GM12878 (cell line): ENCODE measurements at places on chromosomes 3 and 15.

GRCh38 chr3:152893647-152894046 lies 58.7 kb downstream of the P2RY1 start:
- DNase-seq: no peak

DNA sequence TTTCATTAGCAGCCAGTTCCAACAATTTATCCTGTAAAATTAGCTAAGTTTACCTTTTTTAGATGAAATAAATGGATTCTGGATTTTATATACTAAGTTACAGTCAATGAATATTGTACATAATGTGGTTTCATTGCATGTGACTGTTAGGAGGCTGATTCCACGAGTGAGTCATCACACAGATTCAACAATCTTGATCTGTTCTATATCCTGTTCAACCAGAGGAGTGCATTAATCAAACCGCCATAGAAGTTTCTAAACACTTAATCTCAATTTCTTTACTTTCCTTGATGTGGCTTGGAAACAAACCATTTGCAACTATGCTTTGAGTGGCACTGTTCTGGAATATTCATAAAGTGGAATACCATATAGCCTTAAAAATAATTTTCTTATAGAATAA lies 15.3 kb downstream of the DNAJC13 start:
- no peak for DNase-seq

- no peak for DNase-seq
These were observed 13.1 kb upstream of the RAB8B start for GRCh38 chr15:63176302-63176701.

DNA sequence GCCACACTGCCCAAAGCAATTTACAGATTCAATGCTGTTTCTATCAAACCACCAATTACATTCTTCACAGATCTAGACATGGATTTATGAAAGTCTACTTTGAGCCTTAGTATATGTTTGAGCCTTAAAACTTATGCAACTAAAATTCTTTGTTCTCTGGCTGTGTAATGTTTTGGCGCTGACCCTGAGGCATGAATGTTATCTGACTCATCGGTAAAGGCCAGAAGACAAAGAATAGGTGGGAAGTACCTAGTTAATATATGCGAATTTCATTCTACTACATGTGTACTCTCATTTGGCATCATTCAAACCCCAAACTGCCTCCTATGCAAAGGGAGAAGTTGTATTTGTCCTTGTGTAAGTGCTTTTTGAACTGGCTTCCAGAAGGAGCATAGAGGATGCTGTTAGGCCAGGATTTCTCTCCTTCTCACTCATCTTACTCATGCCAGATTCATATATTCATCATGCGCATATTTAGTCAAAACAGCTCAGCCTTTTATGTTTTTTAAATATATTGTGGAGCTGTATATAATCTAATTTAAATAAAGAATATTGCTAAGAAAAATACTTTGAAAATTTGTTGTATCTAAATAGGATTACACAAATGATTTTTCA lies 204.2 kb downstream of the NFKBIZ start:
- DNase-seq: no peak

DNA sequence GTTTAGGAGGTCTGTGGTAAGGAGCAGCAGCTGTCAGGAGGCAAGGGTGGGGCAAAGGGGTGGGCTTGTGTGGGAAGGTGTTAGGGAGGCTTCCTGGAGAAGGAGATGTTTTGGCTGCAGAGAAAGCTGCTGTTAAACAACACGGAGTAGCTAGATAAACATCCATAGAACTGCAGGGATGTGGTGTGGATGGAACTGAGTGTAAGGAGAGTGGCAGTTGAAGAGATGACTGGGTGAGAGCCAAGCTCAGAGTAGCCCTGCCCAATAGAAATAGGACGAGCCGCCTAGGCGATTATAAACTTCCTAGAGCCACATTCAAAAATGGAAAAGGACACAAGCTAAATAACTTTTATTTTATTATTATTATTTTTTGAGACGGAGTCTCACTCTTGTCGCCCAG lies 19.9 kb downstream of the RPLP1 start:
- DNase-seq: no peak

DNA sequence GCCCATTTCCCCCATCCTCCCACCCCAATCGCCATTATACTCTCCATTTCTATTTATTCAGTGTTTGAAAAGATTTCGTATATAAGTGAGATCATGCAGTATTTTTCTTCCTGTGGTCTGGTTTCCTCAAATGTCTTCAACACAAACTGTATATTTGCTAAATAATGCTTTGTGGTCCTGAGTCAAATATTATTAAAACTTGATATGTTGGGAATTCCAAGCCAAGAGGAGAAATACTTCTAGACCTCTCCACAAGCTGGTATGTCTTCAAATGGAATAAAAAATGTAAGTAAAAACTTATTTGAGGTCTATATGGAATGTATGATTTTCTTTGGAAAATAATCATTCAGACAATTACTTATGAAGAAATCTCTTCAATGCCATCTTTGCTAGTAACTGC lies 122.5 kb upstream of the TSC22D2 start:
- no peak for DNase-seq

- DNase-seq: no peak
These were observed 42.6 kb downstream of the LRRFIP2 start for GRCh38 chr3:37131860-37132144.

DNA sequence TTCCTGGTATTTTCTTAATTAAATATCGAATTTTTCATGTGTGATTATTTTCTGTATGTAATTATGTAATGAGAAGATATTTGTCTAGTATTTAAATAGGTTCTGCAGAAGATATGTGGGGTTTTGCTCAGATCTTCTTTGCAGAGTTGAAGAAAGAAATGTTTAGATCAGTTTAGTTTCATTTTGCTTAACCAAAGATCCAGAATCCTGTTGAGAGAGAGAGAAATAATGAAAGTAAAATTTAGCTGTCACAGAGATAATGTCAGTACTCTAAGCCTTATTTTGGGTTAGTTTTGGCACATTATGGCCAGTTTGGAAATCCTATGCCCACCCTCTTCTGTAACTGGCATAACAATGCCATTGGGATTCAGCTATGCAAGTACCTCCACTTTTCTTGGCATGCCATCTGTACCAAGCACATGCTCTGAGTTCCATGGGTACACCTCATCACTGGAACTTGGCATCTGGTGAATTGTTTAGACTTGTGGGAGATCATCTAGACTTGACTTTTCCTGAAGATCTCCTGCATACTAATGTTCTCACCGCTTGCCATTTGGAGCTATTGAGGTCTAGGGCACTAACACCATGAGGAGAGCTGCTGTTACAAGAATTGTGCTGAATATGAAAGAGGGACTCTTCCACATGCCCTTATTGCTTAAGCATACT lies 30.9 kb downstream of the PLSCR1 start:
- no peak for DNase-seq

- no peak for DNase-seq
These were observed 46.5 kb downstream of the PTPN9 start for GRCh38 chr15:75532413-75533250.

DNA sequence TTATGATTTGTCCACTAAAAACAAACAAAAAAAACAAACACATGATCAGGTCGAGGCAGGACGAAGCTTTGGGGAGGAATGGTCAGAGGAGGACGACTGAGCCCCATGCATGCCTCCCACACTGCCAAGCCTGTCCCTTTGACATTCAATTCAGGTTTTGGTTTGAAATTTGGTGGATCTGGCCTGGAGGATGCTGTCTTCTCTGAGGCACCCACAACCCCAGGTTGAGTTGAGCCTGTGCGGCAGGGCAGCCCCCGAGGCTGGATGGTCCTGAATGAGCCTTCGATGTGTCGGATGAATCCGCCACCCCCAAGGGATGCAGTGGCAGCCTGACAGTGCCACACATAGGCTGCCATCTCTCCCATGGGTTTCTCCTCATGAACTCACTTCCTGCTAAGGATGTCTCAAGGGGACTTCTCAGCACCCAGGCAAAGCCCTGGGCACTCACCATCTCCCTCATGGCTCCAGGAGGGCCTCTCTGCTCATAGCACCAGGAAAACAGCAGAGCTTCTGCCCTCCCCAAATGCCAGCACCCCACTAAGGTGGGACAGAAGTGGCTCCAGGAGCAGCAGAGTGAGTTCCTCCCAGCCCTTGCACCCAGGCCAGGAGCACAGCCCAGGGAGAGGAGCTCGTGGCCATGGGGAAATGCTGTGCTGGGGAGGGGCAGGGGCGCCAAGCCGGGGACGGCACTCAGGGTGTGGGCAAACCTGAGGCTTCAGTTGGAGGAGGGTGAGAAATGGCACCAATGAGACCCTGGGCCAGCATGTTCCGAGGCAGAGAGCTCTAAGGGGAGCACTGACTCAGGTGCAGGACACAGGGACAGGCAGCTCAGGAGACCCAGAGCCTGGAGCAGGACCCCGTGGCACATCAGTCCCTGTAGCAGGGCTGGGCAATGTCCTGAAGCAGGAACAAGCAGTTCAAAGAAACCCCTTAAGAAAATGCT lies 18.5 kb downstream of the PRR23E start:
- no peak for DNase-seq

DNA sequence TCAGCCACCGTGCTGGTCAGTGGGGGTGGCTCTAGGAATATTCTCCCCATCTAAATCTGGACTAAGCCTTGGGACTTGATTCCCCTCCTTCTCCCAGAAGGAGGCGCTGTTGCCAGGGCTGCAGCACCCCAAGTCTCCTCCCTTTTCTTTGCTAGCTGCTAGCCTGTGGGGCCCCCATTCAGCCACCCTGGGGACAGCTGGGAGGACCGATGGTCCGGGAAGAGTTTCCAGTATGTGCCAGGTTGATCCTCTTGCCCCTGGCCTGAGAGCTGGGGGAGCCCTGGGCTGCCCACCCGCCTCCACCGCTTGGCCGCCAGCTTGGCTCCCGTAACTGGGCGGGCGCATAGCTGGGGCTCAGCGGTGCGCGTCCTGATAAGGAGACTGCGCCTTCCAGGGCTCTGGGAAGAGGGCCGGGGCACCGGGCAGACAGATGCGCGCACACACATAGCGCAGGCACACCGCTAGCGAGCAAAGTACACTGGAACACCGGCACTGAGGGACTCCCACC lies 4.2 kb downstream of the SMAD6 start:
- no peak for DNase-seq

DNA sequence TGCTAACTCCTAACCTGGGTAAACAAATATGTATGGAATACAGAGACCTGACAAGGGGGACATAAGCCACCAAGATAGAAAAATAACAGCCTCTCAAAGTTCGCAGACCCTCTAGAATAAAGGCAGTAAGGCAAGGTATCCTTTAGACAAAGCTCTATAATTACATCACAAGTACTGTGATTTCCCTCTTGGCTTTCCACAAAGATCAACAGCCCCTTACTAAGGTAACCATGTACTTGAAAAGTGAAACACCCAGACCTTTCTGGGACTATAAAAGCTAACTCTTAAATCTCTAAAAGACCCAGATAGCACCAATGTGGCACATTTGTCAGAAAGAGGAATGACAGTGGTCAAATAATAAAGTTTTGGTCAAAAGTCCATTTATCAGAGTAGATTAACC lies 51.9 kb downstream of the TBL1XR1 start:
- no peak for DNase-seq

- no peak for DNase-seq
These were observed 6.8 kb upstream of the ADPGK start for GRCh38 chr15:72790302-72790910.

DNA sequence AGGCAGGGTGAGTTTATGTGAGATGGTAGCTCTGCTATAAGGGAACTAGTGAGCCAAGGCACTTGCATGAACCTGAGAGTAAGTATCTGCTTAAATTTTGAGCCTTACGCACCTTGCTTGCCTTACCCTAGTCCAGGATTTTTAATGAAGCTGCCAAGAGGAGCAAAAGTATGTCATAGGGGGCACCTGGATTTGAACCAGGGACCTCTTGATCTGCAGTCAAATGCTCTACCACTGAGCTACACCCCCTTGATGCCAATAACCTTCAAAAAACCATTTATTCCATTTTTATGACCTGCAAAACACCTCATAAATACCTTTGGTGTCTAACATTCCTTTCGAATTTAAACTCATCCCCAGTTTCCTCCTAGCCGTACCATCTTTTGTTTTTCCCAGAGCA lies 88.3 kb upstream of the ACP3 start:
- DNase-seq: no peak

GRCh38 chr3:126212620-126213378 lies 32.4 kb upstream of the ALDH1L1 start:
- DNase-seq: no peak

GRCh38 chr3:16315623-16316022 lies 50.6 kb downstream of the OXNAD1 start:
- DNase-seq: no peak

DNA sequence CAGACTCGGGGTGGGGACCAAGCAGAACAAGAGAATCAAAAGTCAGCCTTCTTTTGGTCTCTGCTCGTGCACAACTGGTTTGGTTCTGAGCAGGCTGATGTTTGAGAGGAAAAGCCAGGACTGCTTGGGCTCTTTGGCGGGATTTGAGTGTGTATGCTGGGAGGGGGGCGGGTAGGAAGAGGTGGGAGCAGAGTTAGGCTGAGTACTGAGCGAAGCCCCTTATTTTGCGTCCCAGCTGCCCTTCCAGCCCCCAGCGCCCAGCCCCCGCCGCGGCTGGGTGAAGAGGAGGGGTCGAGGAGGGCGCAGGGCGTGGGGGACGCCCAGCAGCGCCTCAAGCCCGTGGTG lies 153.5 kb upstream of the GOLIM4 start:
- no peak for DNase-seq

DNA sequence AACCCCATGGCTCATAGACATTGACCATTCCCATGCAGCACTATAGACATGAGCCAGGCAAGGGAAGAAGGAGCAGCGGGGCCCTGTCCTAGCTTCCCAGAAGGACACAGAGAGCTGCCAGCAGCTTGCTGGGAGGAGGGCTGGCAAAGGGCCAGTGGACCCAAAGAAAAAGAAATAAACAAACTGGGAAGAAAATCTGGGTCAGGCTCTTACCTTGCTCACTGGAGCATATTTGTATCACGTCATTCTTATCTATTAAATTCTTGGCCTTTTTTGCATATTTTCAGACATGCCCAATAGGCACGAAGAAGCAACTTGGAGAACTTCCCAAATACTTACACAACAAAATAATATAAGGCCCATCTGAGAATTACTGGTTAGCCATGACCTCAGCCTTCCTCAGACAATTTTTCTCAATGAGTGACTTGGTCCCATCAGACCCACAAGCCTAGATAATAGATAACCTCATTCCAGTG lies 28.4 kb downstream of the RASGRP1 start:
- no peak for DNase-seq

GRCh38 chr3:22496641-22497040 lies 706.5 kb upstream of the UBE2E2 start:
- no peak for DNase-seq

DNA sequence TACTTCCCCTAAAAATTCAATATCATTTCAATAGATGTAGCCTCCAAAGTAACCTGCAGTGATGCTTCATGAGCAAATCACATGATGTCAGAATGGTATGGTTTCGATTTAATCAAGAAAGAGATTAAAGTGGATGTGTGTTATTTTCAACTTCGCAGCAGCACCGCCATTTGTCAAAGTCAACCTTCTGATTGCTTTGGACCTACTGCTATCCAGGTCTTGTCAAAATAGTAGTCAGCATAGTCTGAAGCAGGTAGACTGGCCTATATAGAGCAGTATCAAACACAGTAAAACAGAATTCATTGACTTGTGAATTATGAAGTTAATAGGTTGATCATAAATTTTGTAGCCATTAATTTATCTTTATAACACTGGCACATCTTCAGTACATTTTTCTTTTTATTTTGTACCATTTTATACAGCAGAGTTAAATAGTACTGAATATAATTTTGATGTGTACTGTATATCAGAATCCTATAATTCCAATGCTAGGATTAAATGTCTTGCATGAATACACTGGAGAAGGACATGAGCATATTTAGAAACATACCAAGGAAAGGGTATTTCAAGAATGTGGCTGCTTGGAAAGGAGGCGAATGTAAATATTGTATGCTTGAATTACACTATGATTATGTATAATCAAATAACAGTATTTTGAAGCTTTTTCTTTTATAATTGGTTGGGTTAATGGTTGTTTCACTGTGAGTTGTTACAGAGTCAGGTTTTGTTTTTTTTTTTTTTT lies 79.6 kb downstream of the CDIN1 start:
- DNase-seq: no peak

- DNase-seq: no peak
These were observed 154.3 kb downstream of the NSMCE3 start for GRCh38 chr15:29115093-29115991.
